ENCODE measurements at places on chromosomes 3 and 15.

DNA sequence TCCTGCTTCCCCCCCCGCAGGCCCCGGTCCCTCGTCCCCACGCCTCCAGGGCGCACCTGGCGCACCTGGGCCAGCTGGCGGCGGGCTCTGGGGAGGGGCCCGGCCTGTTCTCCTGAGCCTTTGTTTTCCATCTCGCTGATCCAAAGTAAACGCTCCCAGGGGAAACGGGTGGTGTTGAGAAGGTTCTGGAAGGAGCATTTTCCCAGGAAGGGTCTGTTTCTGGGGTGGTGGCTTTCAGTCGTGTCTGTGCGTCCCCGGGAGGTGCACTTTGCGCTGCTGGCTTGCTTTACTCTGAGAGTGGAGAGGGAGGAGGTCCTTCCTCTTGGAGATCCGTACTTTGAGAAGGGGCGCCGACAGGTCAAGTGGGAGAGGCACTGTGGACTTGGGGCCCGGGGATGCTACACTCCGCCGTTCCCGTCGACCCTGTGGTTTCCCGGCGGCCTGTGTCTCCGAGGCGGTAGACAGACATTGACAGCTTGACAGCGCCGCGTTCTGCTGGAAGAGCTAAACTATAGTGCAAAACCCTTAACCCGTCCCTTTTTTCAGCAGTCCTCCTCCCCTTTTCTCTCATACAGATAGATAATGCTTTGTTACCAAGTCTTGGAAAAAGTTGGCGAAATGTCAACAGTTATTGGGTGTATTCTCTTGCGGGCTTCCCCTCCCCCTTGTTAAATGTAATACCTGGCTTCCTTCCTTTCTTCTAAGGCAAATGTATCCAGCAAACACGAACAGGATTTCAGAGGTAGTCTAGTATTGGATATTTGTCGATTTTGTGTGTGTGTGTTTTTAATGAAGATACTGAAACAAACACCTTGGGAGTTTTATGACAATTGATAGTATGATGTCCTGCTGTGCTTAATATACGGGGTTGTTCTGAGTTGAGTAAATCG lies 6.5 kb downstream of the TPM1 start:
- DNase-seq: peak; percentile 67

DNA sequence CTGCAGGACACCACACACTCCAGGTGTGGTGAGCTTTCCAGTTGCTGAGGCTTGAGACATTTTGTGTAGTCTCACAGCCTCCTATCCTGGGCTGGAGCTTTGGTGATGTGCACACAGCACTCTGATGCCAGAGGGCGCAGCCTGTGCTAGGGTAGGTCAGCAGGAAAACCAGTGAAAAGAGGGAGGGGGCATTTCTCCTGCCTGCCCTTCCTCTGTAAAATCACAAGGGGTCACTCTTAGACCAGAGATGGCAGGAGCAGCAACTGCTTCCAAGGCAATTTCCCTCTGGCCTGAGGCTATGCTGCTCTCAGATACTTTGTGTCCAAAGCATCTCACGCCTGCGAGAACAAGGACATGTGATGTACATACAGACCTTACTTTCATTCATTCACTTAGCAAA lies 16.5 kb upstream of the MUSTN1 start:
- peak; percentile 58 for DNase-seq

DNA sequence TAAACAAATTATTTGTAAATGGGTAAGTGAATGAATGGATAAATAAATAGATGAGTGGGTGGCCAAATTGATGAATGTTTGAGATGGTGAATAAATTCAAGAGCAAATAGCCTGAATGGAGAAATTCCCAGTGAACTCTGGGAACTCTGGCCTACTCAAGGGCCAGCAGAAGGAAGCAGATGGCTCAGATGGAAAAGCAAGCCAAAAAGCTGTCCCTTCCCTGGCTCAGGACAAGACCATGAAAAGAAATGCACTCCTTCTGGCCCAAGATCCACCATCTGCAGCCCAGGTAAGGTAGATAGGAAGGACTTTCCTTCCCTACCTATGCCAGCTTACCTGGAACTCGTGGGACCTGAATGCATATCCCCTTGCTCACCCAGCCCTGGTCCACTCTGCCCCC lies 37.6 kb upstream of the CLDN18 start:
- DNase-seq: no peak

DNA sequence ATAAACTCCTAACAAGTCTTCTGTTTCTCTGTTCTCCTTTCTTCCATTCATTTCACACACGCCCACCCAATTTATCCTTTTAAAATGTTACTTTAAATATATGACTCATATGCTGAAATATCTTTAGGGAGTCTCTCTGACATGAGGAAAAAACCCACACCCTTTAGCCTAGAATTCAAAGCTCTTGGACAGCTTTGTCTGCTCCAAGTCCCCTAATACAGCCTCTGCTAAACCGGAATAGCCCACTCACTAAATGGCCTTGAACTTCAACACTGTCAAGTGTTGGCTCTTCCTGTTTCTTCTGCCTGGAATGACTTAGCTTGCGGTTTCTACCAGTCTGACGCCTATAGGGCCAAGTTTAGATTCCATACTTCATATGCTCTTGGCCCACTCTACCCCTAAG lies 3.3 kb upstream of the CD96 start:
- peak; percentile 13 for DNase-seq

- no peak for DNase-seq
Observed at GRCh38 chr3:191975936-191976335, 515.0 kb downstream of the PYDC2 start.

DNA sequence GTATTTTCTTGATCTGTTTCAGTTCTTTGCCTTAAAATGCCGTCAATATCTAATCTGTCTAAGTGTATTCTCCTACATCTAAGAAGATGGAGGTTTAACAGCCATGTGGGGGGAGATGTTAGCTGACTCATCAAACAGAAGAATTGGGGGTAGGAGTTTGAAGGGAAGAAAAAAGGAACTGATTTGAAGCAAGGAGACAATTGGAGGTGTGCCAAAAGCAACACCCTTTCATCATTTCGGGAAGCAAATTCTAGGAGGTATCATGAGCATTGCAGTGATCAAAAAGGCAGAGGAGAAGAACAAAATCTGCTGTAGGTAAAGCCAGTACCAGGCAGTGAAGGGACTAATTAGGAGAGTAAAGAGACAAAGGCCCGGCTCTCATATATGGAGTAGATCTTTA lies 337.3 kb upstream of the TBC1D5 start:
- no peak for DNase-seq

GRCh38 chr3:122064326-122064725 lies 9.2 kb downstream of the CD86 start:
- DNase-seq: no peak

All from HepG2 (cell line).